ENCODE measurements at places on chromosomes 7 and 10.

DNA sequence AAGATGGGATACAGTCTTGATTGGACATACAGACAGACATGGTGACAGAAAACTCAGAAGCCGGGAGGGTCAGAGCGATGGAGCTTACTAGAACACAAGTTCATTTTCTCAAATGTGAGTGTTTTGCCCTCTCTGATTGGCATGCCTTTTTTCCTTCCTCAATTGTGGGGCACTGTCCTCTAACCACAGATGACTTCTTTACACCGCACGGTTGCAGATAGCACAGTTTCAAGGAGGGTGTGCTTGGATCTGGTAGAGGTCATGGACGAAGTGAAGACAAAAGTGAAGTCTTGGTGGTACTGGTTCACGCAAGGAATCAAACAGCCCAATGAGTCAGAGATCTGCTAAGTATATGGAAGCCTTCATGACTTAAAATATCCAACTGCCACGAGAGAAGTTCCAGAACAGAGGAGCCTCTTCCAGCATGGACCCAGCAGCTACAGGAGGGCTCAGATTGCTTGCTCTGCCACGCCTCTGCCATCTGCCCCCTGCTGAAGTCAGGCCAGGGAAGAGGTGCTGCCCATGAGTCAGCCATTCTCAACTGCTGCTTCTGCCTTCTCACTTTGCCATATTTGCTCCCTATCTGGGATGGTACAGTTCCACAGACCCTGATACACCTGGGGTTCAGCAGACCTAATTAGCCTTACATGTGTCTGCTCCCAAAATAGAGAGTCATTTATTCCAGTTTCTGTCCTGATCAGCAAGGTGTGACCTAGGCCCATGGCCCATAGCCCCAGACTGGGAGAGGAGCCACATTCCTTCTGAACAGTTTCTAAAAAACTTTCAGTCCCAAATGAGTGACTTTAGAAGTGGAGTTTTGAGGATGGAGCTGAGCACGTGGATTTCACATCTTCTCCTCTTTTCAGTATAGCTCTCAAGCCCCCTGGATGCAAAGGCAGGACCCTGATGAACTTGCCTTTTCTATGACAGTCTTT lies 413.8 kb downstream of the KCNMA1 start:
- no peak for DNase-seq

GRCh38 chr10:88652616-88653015 lies 11.6 kb upstream of the LIPF start:
- DNase-seq: no peak

- no peak for DNase-seq
These were observed 186.4 kb downstream of the EBF3 start for GRCh38 chr10:129777687-129778086.

DNA sequence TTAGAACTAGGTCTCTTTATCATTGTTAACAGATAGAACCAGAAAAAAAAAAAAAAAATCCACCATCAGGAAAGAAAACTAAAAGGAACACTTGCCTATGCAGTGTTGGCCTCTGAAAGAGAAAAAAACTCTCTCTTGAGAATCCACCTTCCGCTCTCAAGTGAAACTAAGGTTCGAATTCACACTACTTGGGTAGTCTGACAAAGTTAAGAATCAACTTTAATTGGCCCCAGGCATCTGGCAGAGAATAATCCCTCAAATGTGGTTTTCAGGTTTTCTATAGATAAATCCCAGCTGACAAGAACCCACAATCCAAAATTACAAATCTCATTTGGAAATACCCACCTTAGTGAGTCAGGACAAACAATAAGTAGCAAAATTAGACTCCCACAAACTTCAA lies 199.7 kb upstream of the LRRN3 start:
- no peak for DNase-seq

DNA sequence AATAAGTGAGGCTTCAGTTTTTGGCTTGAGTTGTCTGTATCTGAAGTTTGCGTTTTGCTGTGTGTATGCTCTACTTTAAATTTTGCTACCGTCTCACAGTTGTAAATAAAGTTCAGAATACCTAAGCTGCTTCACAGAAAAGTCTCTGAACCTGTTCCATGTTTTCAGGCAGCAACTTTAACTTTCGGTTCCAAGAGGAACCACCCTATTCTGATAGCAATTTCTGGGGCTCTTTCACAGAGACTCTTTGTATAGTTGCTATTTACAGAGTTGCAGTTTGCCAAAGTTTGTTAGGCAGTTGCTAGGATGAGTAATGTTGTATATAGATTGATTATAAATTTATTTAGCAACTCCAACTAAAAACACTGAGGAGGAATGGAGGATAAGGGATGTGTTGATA lies 5.7 kb downstream of the FAM221A start:
- DNase-seq: no peak

- DNase-seq: no peak
These were observed 30.0 kb upstream of the INHBA start for GRCh38 chr7:41732843-41733306.

- no peak for DNase-seq
These were observed 53.7 kb downstream of the HIBADH start for GRCh38 chr7:27608776-27609495.

- DNase-seq: no peak
These were observed 36.9 kb downstream of the TNPO3 start for GRCh38 chr7:129017933-129018538.

GRCh38 chr7:102415685-102416225 lies 17.6 kb upstream of the ORAI2 start:
- DNase-seq: peak; percentile 80

- DNase-seq: no peak
These were observed 94.0 kb downstream of the SORBS1 start for GRCh38 chr10:95467162-95467599.

- no peak for DNase-seq
These were observed 100.5 kb downstream of the PRKAG2 start for GRCh38 chr7:151776446-151776845.

DNA sequence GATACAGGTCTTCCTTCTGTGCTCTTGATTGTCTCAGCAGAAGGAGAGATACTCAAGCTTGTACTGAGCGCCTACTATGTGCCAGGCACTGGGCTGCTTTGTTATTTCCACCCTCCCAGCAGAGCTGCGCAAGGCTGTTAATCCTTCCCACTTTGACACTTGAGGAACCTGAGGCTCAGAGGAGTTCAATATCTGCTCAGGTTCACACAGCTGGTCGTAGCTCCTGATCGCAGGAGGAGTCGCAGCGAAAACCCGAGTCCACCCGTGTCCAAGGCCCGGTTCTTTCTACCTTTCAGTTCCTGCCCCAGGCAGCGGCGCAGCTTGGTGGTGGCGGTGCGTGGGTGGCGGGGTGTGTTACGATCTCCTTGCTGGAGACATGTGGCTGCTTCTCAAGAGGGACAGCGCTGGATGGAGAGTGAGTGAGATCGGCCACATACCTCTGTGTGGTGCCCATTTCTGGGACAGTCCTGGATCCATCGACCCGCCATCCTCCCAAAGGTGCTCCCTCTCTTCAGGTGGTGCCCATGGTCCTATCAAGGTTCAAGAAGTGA lies 26.5 kb upstream of the SAMD8 start:
- DNase-seq: no peak

DNA sequence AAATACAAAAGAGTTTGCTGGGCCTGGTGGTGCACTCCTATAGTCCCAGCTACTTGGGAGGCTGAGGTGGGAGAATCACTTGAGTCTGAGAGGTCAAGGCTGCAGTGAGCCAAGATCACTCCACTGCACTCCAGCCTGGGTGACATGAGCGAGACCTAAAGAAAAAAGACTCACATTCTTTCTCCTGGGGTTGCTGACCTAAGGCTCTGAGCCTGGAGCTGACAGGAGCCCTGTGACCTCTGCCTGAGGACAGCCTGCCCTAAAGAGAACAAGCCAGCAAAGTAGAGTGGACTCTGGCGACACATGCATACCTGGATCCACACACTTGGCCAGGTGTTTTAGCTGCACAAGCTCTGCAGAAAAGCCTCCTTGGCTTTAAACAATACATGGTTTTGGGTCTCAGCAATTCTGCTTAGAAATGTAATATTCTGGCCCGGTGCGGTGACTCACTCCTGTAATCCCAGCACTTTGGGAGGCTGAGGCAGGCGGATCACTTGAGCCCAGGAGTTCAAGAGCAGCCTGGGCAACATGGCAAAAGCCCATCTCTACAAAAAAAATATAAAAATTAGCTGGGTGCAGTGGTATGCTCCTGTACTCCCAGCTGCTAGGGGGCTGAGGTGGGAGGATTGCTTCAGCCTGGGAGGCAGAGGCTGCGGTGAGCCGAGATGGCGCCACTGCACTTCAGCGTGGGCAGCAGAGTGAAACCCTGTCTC lies 58.4 kb downstream of the TMEM209 start:
- no peak for DNase-seq

DNA sequence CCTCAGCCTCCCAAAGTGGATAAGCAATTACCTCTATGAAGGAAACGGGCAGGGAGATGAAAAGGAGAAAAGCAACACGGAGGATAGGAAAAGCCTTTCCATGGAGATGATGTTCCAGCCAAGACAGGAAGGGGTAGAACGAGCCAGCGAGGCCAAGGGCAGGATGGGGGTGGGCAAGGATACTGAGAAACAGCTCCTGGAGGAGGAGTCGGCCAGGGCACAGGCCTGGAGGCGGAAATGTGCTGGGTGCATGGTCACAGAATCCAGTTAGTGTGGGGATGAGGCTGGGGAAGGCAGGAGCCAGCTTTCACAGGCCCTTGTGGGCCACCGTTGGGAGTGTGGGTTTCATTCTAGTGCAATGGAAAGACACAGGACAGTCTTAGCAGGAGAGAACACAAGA lies 162.6 kb downstream of the JAZF1 start:
- no peak for DNase-seq

DNA sequence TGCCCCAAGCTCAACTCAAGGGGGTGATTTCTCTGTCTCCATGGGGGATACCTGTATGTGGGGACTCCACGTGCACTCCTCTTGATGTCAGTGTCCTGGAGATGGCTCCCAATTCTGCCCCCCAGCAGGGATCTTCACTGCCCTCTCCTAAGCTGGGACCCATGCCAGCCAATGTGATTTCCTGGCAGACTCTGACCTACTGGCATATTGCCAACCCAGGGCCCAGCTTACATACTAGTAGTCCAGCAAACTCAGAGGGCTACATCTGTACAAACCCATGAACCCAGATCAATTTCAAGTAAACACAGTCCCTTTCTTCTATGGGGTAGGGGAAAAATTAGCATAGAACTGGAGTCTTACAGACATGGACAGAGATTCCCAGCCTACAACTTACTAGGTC lies 26.2 kb upstream of the BMPR1A start:
- DNase-seq: no peak

DNA sequence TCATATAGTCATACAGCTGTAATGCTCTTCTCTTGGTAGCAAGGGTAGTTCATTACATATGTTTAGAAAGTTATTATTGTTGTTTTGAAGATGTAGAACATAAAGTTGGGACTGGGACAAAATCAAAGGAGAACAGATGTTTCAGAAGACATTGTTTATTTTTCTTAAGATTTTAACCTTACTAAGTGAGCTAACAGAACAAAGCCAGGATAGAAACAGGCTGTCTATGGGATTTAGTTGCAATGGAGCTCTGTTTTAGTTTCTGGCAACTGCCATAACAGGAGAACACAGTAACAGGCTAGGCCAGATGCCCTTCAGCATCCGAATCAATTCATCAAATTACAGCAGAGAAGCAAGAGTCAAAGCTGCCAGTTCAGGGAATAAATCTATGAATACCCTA lies 382.4 kb downstream of the ARL4A start:
- DNase-seq: no peak

- DNase-seq: no peak
These were observed 63.6 kb upstream of the SFMBT2 start for GRCh38 chr10:7474388-7474787.

- no peak for DNase-seq
These were observed 18.8 kb downstream of the NUDT1 start for GRCh38 chr7:2260820-2261219.

DNA sequence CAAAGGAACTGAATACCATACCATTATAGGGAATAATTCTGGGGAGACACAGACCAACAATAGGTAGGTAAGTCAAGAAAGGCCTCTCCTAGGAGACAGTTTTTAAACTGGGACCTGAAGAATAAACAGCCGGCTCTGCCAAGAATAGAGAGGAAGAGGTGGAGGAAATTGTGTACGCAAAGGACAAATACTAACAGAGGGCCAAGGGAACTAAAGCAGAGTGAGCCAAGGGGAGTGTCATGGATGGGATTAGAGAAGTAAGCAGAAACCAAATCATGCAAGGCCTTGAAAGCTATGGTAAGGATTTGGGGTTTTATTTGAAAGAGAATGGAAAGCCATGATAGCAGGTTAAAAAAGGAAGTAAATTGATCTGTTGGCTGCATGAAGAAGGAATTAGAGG lies 18.1 kb upstream of the ITGB8 start:
- DNase-seq: no peak

DNA sequence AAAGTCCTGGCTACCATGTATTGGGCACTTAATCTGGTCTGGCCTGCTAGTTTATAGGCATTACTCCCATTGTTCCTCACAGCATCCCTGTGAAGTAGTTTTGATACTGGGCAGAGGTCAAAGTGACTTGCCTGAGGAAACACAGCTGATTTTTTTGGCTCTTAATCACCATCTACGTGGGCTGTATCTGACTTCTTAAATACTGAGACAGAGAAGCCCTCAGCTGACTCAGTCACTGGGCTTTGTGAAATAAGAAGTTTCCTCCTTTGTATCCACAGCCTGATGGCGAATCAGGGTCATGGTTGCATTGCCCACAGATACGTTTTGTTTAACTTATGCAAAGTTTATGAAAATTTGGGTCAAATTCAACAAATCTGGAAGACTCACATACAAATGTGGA lies 13.2 kb downstream of the TACR2 start:
- DNase-seq: no peak

GRCh38 chr7:126657599-126658358 lies 595.0 kb downstream of the GRM8 start:
- DNase-seq: no peak

DNA sequence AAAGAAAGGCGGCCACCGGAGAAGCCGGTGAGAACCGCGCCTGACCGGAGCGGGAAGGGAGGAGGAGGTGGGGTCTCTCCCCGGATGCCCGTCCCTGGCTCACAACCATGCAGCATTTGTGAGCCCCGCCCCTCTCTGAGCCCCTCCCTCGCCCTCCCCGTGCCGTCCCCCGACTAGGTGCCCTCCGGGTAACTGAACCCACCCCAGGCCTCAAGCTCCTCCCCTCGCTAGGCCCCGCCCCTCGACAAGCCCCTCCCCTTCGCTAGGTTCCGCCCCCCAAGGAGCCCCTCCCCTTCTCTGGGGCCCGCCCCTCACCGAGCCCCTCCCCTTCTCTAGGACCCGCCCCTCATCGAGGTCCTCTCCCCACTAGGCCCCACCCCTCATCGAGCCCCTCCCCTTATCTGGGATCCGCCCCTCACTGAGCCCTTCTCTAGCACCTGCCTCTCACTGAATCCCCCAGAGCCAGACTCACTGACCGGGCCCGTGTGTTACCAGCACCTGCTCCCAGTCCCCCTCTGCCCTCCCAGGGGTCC lies 42.2 kb upstream of the HSPB1 start:
- DNase-seq: peak; percentile 61

- no peak for DNase-seq
These were observed 101.5 kb downstream of the SLC25A40 start for GRCh38 chr7:87774690-87775089.
